Activated T-helper 17 cell treated with anti-CD3 and anti-CD28 coated beads, Interleukin-2, amount 50 U/mL, for 72 hours (primary cell): ENCODE measurements at places on chromosomes 5 and 9.

- ATAC-seq, result no peak
Measured at GRCh38 chr5:157961896-157962590, 103.1 kb upstream of the CLINT1 start.

DNA sequence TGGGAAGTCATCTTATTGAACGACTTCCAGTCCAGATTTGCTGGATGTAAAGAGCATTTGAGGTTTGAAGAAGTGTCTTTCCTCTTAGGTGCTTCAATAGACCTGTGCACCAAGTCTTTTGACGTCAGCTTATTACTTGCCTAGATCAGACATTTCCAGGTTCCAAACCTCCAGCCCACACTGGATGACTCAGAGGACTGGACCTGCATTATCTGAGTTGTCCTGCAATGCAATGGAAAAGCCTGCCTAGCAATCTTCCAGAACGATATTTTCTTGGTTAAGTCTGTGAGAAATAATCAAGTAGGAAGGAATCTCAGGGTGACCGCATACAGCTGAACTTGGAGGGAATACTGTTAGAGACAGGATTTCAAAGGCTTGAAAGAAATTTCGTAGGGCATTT is 147.2 kb upstream of the MOCS2 start:
- ATAC-seq, result no peak

GRCh38 chr9:110028676-110029075 is 179.3 kb downstream of the C9orf152 start:
- no peak for ATAC-seq

- ATAC-seq, result peak; percentile 62
Measured at GRCh38 chr9:19154135-19154612, 26.9 kb upstream of the PLIN2 start.

DNA sequence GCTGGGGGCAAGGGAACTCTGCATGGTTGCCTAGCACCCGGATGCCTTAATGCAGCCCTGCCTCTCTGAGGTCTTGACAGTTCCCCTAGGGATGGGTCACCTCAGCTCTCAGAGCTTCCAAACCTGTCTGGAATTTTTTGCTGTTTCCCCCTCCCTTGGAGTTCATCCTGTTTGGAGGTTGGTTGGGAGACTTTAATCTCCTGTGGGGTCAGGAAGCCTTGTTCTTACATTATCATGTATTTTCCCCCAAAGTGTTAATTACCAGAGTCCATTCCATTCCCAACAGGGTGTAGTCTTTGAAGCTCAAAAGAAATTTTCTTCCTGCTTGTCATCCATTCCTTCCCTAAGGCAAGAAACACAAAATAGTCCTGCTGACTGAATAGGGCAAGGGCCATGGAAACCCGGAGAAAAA is 150.3 kb upstream of the SPRY4 start:
- no peak for ATAC-seq

DNA sequence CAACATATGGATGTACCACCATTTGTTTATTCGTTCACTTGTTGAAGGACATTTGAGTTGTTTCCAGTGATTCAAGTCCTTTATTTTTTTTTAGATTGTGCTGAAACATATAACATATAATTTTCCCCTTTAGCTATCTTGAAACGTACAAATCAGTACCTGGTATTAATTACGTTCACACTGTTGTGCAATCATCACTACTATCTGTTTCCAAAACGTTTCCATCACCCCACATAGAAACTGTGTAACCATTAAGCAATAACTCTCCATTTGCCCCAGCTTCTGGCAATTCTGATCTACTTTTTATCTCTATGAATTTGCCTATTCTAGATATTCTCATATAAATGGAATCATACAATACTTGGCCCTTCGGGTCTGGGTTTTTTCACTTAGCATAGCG is 116.0 kb downstream of the FGF1 start:
- no peak for ATAC-seq

DNA sequence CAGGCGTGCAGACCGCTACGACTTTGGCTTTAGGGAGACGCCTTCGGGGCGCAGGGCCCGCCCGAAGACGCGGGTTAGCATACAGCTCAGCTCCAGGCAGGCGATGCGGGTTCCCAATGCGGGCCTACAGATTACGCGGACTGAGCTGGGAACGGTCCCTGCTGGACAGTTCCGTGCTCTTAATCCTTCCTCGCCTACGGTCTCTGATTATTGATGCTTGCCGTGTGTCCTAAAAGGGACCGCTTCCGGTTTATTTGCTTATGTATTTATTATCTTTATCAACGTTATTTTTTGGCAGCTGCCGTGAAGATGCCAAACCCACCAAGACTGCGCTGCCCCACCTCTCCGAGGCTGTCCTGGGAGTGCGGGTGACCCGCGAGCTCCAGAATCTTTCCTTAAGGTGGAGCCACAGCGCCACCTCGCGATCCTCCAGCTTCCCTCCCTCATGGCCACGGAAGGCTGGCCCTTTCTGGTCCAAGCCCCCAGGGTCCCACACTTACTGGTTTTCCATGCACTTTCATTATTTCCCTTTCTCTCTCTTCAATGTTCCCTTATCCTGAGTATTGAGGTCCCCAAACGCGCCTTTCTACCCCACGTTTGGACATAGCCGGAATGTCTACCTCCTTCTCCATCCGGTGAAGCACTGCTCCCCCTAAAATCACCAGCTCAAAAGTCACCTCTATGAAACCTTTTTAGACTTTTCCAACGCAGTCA is 7.0 kb upstream of the EBF1 start:
- peak; percentile 86 for ATAC-seq

GRCh38 chr9:89888677-89889076 is 283.9 kb downstream of the GADD45G start:
- ATAC-seq, result no peak

- ATAC-seq, result no peak
Measured at GRCh38 chr9:6443661-6444060, 30.7 kb downstream of the UHRF2 start.

DNA sequence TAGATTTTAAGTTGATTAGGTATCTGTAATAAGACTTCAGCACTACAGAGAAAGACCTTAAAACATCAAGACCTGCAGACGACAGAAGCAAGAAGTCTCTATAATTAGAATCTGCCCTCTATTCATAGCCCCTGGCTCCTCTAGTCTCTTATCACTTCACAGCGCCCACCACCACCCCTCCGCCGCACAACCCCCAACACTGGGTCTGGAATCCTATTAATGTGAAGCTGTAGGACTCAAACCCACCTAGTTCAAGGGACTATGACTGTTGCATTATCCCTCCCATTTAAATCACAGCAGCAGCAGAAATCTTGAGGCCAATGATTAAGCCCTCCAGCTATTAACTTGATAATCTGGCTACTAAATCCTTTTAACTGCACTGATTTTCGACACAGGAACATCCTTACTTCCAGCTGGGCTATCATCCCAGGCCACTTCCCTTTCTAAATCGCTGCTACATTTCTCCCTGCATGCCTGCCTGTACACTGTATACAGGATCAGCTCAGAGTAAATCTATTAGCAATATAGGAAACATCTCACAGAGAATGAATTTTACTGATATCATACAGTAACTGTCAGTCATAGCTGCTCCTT is 159.5 kb upstream of the GRAMD2B start:
- ATAC-seq, result no peak

DNA sequence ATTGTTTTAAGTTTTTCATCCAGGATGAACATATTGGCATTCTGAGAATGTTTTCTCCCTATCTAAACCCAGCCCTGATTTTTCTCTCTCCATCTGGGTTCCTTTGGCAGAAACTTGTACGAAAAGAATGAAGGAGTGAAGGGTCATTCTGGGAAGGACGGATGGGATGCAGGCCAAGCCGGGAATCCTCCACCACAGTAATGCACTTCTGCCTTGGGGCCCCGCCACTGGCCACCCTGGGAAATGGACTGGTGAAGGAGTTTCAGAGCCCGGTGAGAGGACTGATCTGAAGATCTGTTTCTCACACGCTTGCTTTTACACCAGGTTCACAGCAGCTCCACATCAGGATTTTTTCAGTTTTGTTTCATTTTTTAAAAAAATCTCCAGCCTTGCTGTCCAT is 554.8 kb downstream of the BNC2 start:
- ATAC-seq, result no peak

GRCh38 chr9:14831661-14832060 is 78.6 kb downstream of the FREM1 start:
- ATAC-seq, result no peak

DNA sequence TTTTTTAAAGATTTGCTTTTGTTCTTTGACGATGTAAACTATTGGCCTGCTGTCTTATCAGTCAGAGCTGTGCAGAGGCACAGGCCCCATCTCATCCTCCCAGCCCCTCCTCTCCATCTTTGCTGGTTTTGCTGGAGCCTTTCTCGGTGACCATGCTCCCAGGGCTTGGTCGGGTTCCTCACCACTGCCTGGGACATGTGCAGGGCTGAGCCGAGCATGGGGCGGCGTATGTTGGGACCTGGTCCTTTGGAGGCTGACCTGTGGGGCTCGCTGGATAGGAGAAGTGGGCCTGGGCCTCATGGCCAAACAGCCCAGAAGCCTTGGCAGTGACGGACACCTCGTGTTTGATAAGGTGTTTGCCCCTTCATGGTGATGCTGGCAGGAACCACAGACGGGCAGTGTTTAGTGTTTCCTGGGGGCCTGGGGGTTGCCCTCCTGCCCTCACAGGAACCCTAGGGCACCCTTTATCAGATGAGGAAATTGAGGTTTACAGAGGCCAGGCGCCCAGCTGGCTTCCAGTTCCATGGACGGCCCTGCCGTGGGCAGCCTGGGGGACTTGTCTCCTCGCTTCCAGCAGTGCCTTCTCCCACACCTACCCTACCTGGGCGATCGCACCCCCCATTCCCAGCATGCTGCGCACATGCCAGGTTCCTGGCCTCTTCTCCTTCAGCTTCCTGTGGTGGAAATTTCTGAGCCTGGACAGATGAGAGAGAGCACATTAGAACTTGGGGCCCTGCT is 27.6 kb downstream of the TRAF2 start:
- ATAC-seq, result no peak

DNA sequence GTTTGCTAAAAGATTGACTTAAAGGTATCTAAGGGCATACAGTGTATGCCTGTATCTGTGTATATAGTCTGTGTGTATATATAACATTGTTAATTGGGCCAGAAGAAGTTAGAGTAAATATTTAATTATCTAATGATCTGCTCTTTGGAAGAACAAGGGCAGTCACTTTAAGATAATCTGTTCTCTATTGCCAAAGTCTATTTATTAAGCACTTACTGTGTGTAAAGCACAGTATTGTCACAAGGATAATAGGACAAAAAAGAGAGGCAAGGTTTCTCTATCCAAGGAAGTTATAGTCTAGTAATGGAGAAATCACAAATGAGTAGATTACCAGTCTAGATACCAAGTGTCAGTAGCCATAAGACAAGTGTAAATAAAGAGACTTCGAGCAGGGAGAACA is 51.5 kb downstream of the SV2C start:
- ATAC-seq, result no peak

DNA sequence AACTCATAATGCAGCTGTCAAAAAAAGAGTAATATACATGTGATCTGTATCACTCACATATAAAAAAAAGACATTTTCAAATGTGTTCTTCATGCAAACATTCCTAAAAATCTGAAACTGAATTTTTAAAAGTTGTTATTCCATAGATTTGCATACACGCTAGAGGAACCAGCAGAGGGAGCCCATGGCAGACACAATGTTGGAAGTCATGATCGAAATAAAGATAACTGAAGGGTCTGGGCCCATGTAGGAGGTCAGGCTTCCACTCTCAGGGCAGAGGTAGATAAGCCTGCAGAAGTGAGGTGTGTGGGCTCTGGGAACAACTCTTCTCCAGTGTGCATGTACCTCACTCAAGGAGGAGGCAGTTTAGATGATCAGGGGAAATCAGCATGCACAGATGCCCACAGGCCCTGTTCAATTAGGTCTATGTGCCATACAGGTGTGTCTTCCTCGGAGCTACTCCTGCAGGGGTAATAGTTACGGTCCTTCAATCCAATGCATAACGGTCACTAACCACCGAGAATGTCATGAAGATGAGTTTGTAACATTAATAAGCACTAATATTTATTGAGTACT is 208.6 kb downstream of the EPB41L4A start:
- peak; percentile 21 for ATAC-seq

DNA sequence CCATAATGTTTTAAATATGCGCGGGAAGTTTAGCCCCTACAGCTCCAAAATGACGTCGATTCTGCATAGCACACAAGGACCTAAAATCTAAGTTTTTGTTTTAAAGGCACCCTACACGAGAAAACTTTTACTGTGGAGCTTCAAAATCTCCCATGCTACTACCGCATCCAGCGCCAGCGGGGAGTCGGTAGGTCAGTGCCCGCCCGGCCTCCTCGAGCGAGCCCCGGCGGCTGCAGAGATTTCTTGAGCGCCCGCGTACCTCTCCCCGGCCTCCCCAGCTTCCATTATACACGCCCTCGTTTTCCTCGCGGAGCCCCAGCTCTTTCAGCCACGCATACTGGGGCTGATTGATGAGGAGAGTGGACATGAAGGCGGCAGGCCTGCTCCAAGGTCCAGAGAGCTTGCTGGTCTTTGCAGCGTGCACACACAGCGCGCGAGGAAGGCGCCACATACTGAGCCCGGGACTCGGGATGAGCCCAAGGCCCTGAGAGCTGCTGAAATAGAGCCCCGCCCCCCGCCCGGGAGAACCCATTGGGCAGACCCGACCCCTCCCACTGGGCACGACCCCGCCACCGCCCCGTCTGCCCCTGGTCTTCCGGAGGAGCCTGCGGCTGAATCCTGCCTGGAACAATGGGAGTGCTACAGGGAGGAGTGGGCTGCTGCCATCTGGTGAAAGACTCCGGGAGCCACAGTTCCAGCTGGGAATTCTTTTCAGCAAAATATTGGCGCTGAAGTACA is at the start of gene ALDH7A1:
TSS of gene ALDH7A1 (minus strand) at position 472 of the 738 bp plus-strand sequence. CDS start at position 451, 21 bp downstream.
- peak; percentile 89 for ATAC-seq

- ATAC-seq, result no peak
Measured at GRCh38 chr9:38051780-38052546, 17.1 kb downstream of the SHB start.

DNA sequence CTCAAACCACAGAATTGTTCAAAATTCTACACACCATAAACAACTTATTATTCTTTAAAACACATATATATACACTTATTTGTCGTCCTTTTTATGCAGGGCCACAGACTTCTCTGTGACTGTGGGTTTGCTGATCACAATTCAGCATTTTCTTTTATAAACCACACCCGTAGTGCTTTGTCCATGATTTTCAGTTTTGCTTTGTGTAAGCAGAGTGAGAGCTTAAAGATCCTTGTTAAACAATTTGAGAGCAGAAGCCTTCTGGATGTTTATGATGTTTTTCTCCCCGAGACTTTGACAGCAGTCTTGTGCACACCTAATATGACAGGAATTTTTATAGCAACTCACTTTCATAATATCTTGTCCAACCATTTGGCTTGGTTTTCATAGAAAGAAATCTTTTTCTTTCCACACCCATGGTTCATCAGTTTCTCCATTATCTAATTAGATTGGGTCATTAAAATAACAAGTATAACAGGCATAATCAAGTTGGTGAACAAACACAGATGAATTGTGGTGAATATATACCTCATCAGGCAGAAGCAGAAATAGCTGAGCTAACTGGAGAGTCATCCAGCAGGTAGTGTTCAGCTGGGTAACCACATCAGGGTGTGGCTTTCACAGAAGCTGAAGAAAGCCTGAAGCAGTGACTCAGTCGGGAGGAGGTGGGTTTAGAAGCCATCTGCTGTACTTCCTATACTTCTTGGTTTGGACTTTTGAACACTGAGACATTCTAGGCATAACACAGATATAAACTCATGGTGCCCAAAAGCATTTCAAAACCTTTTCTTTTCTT is 232.8 kb downstream of the DOCK8 start:
- ATAC-seq, result peak; percentile 100
